ENCODE measurements at places on chromosomes 12 and 14.

- DNase-seq = no peak
Measured at GRCh38 chr12:89890161-89890560, 181.5 kb upstream of the ATP2B1 start.

- DNase-seq = no peak
Measured at GRCh38 chr12:27178255-27178654, 65.8 kb upstream of the STK38L start.

DNA sequence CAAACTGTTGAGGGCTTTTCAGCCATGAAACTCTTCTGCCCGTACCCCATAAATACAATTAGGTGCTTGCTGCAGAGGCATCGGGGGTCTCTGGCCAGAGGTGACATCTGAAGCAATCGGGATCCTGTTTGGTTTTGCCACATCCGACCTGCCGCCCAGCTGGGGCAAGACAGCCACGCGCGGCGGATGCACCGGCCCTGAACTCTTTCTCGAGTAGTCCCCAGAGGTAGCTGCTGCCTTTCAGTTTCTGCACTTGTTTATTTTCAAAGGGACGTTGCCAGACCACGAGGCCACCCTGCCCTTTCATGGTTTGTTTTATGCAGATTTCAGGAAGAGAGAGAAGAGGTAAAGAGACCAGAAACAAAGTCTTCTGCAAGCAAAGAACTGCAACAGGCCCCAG, 10.6 kb upstream of the MLXIP start:
- no peak for DNase-seq

GRCh38 chr12:121858662-121859572, at the start of gene HPD:
Gene HPD, minus strand, starts transcription at chr12:121858859. Its CDS starts 36 bp downstream, at chr12:121858823.
- peak; percentile 60 for DNase-seq

GRCh38 chr14:91272341-91273272, 28.1 kb upstream of the GPR68 start:
- DNase-seq = no peak

DNA sequence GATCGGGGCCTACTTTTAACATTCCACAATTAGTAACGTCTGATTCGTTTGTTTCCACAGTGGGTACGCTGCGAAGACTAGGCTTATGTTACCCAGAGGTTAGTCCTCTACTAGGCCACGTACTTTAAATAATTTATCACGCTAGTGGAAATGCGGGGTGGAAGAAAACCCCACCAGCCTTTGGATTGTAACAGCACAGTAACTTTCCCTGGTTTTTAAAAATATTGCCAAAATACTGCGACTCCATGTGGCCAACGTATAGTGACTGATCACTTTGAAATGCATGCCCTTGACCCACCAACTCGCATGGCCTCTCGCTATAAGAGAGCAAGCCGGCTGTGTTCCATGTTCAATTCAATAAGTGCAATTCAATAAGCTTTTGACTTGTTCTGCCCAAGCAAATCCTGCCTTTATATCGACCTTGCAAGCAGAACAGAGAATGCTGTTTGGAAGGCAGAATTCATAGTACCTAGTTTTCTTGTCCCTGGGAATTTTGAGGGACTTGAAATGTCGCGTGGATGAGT, 882 bp upstream of the GTF2A1 start:
- DNase-seq = no peak

DNA sequence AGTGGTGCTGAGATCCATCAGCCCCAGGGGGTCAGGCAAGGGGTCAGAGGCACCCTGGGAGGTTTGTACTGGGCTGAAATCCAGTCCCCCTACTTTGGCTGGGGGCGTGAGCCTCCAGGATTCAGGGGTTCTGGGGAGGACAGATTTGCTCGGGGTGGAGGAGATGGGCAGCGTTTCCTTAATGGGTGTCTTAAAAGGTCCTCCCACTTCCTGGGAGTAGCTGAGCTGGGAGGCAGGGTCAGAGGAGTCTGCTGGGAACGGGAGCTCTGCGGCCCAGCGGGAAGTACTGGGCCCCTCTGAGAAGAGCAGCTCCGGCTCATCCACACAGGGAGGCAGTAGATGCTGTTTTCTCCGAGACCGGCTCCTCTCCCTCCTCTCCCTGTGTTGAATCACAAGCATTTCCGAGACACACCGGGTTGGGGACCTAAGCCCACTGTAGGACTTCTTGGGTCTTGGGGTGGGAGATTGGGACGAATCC, 2.1 kb upstream of the TEX52 start:
- no peak for DNase-seq

DNA sequence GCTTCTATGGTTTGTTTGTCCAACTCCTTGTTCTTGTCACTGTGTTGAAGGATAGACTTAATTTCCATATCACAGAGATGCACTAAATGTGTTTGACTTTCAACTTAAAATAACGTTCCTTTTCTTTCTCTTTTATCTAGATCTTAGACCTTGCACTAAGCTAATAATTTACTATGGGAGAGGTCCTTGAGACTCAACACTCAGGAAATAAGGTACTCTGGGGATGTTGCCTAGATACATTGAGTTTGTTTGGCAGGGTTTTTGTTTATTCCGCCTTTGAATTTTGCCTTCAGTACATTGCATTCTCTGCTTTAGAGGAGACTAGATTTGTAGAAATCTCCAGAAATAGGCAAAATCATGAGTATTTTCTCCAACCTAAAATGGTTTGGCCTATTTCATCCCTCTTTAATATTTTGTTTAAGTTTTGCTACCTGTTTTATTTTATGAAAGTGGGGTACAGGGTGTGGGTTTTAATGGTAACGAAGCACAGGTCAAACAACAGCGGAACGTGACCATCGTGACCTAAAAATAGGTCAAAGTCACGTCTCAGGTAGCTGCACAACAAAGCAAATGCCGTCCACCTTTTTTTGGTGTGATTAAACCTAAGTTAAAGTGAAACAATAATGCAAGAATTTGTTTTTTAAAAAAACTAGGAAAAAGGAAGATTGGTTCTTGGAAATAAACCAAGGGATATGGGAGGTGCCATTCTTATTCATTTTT, 115.3 kb upstream of the CPSF6 start:
- no peak for DNase-seq

DNA sequence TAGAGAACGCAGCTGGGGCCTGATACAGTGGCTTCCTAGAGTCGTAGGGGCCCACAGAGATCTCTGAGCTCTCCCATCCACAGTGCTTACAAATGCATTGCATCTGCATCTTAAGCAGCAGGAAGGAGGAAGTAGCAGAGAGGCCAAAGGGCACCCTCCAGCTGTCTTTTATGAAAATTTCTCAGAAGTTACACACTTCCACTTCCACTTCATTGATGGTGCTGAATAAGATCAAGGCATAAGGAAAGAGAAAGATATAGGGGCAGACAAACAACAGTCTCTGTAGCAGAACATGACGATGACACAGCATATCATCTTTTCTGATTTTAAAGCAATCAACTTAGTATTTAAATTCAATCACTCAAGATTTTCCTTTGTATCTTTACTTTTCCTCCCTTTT, 51.6 kb upstream of the ABCC9 start:
- peak; percentile 4 for DNase-seq

GRCh38 chr14:64857979-64858744, 21.5 kb downstream of the SPTB start:
- no peak for DNase-seq

- peak; percentile 85 for DNase-seq
Measured at GRCh38 chr14:50099335-50099734, 17.0 kb downstream of the VCPKMT start.

GRCh38 chr12:118553856-118554504, 177.6 kb downstream of the SUDS3 start:
- DNase-seq = no peak

- no peak for DNase-seq
Measured at GRCh38 chr12:88627501-88627900, 47.2 kb upstream of the KITLG start.

GRCh38 chr12:9372202-9372601, 164.0 kb upstream of the PZP start:
- DNase-seq = no peak

DNA sequence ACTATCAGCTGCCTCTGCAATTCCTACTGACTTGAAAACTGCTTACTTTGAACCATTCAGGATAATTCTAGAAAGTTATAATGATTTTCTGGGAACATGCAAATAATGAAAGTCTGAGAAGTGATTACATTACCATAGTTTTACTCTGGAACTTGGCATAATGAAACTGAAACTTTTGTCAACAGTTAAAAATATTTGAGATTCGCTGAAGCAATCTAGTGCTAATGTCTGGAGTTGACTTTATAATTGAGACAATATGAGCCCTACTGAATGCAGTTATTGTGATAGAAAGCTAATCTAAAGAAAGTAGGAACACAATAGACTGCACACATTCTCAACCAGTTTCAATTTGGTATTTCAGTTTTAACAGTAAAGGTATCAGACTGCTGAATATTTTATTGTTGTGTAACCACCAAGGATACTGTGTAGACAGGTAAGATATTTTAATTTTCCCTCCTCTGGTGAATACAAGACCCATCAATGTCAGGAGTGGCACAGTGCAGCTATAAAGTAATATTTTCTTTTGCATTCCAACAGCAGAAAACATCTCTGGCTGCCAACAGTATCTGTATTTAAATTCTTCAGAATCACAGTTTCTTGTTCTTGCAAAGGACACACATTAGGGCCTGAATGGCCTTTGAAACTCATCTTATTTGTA, 483.5 kb downstream of the ATP23 start:
- DNase-seq = no peak

DNA sequence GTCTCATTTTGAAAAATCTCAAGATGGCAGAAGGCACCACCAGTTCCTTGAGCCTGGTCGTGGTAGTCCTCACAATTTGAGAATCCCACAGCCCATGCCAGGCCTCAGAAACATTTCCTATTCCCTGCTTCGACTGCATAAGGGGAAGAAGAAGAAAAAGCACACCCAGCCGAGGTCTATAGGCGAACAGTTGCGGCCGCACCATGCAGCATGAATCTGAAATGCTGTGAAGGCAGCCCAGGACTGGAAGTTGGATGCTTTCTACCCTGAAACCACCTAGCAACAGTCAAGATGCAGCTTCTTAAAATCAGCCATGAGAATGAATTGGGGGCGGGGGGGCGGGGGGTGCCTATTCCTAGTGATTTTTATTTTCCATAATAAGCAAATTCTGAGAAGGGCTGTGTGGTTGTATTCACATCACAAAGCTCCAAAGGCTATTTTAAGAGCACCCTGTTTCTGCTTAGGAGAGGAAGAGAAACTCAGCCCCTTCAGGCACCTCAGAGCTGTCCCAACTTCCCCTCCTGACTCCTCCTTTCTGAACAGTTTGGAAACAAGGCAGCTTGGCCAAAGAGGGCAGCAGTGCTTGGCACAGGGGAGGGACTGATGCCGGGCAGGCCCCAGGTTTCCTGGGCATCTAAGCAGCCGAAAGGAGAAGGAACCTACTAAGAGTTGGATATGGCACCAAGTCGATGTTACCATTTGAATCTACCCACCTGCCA, 172.5 kb upstream of the FOXN3 start:
- no peak for DNase-seq

GRCh38 chr14:96816281-96816680, 19.1 kb downstream of the VRK1 start:
- DNase-seq = no peak

GRCh38 chr14:41350476-41350875, 256.2 kb upstream of the LRFN5 start:
- DNase-seq = peak; percentile 6

DNA sequence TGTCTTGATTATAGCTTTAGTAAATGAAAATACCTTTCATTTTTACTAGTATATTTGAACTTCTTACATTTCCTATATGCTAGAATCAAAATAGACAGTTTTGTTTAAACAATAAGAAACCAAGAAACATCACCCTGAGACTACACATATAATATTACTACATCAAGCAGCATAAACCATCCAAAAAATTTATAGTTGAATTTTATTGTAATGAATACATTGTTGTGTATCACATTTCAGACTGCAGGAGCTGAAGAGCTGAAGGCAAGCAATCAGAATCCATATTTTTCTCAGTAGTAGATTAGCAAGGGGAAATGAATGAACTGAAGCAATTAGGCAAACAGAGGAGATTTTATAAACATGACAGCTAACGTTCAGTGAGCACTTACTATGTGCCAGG, 379.2 kb downstream of the BTG1 start:
- DNase-seq = no peak

DNA sequence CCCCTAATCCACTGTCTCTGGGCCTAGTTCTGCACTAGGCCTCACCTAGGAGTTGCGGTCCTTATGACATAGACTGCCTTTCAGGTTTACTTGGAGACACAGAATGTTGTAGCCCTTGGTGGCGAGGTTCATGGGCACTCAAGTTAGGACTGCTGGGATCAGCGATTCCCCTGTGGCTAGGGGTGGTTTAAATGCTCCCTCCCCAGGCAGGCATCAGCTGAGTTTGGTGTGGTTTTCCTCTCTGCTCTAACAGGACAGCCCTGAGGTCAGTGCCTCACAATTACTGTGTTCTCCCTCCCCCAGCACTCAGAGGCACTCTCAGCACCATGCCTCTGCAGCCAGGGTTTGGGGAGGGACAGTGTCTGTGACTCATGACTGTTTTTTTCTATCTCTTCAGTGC, 22.2 kb upstream of the RDH16 start:
- no peak for DNase-seq

GRCh38 chr14:101737414-101738339, 23.8 kb upstream of the PPP2R5C start:
- DNase-seq = no peak

GRCh38 chr14:101116486-101117130, 213.1 kb upstream of the RTL1 start:
- no peak for DNase-seq

- no peak for DNase-seq
Measured at GRCh38 chr14:64706593-64707193, 2.5 kb downstream of the PLEKHG3 start.

- DNase-seq = no peak
Measured at GRCh38 chr14:74348241-74348734, at the start of gene VRTN. Gene VRTN, plus strand, starts transcription at chr14:74348471. Its CDS starts 8,313 bp downstream, at chr14:74356784.

- DNase-seq = no peak
Measured at GRCh38 chr12:82833481-82833880, 146.8 kb downstream of the TMTC2 start.

- peak; percentile 60 for DNase-seq
Measured at GRCh38 chr12:108367436-108367835, 28.3 kb upstream of the CMKLR1 start.

DNA sequence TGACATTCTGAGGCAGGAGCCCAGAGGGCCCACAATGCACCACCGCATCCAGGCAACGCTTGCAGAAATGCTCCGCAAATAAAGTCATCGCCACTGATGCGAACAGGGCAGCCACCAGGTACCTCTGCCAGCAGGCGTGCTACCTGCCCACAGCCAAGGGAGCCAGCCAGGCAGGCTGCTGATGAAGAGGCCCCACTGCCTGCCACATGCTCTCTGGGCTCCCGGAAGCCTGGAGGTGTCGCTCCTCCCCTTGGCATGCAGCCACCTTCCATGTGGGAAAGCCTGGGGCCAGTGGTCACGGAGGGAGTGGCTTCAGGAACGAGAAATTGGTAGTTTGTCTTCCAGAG, 14.7 kb downstream of the GPR132 start:
- DNase-seq = no peak

- DNase-seq = no peak
Measured at GRCh38 chr14:68979722-68980451, 785 bp upstream of the ACTN1 start.

Measured in HT1080 (cell line).